ENCODE measurements at places on chromosomes 4 and X.

DNA sequence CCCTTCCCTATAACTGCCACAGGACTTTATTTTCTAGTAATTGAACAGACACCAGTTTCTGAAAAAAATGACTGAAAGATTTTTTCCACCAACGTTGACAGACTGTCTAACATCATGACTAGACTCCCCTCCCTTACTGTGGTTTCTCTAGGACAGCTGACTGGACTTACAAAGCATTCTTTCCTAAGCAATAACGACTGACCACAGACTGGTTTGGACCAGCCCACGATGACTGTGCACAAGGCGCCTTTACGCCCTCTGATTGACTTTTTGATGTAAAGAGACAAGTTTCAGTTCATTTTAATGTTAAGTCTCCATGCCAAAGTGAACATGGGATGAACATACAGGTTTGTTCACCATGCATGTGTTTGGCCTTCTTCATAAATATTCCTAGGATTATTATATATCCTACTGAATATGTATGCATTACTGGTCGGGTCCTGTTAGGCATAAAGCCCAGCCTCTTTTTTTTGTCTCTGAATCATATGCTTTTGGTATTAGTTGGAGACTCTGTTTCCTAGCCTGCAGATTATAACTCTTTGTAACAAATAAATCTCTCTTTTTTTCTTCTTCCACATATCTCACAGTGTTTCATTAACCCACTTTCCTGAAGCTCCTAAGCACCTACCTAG is 50.5 kb upstream of the UGT2B4 start:
- no peak for DNase-seq

- DNase-seq: peak; percentile 33
Measured at GRCh38 chr4:76211769-76212708, 1.6 kb downstream of the SCARB2 start.

GRCh38 chr4:148441986-148442831 is at the start of gene NR3C2:
TSS of gene NR3C2 (minus strand) at chr4:148442414.
- peak; percentile 98 for DNase-seq

GRCh38 chr4:139514382-139515059 is 41.5 kb downstream of the SETD7 start:
- no peak for DNase-seq

DNA sequence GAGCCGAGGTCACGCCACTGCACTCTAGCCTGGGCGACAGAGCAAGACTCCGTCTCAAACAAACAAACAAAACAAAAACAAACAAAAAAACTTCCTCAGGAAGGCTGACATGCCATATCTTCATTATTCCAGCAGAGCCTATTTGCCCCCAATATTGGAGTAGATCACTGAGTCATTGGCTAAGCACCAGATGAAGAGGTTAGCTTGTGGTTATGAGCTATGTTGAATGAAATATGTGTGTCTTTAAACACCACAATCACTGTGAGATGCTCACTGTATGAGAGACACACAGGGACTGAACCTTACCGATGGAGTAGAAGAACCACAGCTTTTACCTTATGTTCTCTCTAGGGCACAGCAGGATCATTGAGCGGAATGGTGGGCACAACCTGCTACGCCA is 122.1 kb upstream of the EOLA2 start:
- DNase-seq: no peak

- DNase-seq: no peak
Measured at GRCh38 chr4:176193938-176194337, 1.4 kb downstream of the SPATA4 start.

DNA sequence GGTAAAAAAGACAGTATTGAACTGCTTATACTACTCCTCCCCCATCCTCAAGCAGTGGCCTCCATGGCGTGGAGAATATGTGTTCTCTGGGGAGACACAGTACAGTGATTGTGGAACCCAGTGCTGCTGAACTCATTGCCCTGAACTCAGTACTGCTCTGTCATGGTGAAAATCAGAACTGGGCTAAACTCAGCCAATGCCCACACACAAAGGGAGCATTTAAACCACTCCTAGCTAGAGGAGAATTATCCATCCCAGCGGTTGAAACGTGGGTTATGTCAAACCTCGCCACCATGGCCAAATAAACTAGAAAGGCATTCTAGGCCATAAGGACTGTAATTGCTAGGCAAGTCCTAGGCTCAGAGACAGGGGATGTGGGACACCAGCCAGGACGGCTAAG is 131.8 kb downstream of the SPOCK3 start:
- DNase-seq: no peak

GRCh38 chr4:117010671-117011070 is 74.7 kb downstream of the TRAM1L1 start:
- no peak for DNase-seq

- DNase-seq: no peak
Measured at GRCh38 chr4:143390764-143391163, 54.1 kb downstream of the GAB1 start.

- DNase-seq: peak; percentile 65
Measured at GRCh38 chr4:26257850-26258249, 63.0 kb upstream of the RBPJ start.

- DNase-seq: no peak
Measured at GRCh38 chr4:106048250-106048971, 153.1 kb downstream of the NPNT start.
